ENCODE measurements at places on chromosomes 2 and 18.

- no peak for DNase-seq
Observed at GRCh38 chr2:144453486-144454158, 66.3 kb downstream of the ZEB2 start.

DNA sequence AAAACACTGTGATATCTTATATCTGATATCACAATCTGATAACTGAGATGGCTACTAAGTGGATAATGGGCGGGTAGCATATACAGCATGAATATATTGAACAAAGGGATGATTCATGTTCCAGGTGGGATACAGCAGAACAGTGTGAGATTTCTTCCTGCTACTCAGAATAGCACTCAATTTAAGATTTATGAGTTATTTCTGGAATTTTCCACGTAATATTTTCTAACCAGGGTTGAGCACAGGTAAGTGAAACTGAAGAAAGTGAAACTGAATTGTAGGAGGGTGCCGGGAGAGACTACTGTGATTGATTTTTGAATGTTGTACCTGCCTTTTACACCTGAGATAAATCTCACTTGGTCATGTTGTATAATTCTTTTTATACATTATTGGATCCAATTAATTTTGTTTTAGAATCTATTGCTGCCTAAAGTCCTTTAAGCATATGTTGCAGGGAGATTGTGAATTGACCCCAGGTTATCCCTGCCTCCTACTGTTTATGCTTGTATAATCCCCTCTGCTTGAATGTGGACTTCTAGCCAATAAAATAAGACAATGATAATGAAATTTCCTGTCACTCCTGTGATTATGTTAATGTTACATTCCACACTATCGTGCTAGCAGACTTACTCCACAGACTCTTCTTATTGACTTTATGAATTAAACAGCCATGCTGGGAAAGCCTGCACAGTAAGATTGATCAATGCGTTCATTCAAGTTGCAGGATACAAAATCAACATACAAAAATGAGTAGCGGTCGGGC lies 67.6 kb upstream of the RBBP8 start:
- no peak for DNase-seq

DNA sequence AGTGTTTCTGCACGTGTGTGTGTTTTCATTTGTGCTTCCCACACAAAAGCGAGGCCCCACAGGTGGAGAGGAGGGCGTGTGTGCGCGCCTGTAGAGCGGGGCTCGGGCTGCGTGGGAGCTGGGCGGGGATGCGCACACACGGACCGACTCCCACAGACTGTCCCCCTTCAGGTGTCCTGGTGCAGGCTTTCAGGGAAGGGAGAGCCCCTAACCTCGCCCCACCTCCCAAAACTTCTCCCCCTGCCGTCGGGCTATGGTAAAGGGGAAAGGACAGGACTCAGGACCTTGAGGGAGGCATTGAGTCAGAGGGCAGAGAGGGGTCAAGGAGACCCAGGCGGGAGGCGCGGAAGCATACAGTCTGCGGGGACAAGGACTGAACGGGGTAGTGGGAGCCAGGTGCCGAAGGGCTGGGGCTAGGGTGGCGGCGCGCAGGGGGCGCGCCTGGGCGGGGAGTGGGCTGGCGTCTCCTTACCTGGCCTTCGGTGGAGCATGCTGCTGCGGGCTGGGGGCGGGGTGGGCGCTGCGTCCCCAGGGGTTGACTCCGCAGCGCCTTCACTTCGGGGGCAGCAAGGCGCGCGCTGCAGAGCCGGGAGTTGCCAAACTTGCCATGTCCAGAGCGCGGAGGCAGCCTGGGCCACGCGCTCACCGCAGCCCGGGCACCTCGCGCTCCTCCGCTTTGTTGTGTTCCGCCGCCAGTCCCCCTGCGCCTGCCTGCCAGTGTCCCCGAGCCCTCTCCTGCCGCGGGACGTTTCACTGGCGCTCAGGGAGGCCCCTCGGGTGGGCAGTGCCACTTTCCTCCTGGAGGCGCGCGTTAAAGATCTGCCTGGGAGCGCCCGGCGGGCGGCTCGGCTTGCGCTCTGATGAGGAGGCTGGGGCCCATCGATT lies 302.0 kb downstream of the NCKAP5 start:
- DNase-seq, result no peak

GRCh38 chr2:67612576-67613042 lies 215.5 kb downstream of the ETAA1 start:
- DNase-seq, result no peak

DNA sequence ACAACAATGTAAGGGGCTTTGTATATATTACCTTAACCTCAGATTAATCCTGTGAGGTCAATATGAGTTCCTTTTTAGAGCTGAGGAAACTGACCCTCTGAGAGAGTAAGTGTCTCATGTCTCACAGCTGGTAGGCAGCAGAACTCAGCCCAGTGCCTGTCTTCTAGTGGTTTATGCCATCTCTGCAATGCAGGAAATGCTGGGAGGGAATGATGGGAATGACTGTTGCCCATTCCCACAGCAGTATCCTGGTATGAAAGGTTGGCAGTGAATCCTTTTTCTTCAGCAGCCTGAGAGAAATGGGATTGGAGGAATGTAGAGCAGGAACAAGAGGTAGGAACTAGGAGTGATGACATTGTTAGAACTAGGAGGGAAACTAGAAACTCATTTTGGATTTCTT lies 6.0 kb downstream of the MRPL30 start:
- no peak for DNase-seq

GRCh38 chr2:17542471-17542870 lies 2.0 kb downstream of the VSNL1 start:
- no peak for DNase-seq
